ENCODE measurements at places on chromosomes 5 and 9.

- DNase-seq = peak; percentile 29
Measured at GRCh38 chr5:83471405-83472212, at the start of gene VCAN. TSS of gene VCAN (plus strand) at chr5:83471744. CDS start at chr5:83483519, 11,775 bp downstream.

- DNase-seq = no peak
Measured at GRCh38 chr5:156684216-156684615, 165.9 kb upstream of the PPP1R2B start.

DNA sequence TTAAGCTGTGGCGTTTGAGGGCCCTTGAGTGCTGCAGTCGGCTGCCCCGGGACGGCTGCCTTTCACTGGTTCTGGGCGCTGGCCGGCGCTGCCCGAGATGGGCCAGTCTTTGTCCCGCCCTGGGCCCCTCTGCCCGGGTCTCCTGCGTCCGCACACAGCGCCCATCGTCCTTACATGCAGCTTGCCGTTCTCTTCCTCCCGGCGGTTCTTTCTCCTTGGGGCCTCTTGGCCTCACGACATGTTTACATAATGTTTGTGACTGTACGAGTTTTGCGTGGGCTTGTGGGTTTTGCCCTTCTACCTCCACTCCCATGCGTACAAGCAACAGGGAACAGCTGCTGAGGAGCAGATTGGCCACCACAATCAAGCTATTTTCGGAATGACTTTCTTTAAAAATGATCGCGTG lies 618 bp downstream of the TNPO1 start:
- peak; percentile 54 for DNase-seq

GRCh38 chr5:59807806-59808205 lies 85.7 kb downstream of the PDE4D start:
- DNase-seq = no peak

DNA sequence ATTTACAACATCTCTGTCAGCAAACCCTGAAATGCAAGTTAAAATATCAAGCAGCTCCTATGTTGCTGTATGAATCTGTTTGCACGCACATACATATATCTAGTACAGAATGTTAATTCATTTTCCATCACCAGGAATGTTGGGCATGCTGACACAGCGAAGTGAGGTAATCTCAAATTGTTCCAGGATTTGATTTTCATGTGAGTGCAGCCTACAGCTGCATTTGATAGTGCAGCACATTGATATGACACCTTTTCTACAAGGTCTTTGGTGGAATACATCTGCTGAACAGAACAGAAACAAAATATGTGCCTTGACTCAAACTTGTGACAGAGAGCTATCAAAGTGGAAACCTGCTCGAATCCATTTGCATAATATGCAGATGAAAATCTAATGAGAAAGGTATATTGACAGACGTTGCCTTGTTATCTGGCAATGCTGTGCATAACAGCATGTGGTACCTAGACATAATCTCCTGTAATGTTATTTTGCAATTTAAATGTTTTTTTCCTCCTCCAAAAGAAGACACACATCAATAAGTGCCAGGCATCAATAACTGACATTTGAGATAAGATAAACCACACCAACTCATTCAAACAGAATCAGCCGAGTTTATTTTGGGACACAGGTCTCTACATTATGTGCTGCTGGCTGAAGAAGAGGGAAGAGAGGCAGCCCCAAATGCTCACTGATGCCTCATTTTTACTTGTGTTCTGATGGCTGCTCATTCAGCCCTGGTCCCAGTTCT lies 512.2 kb downstream of the ZNF608 start:
- DNase-seq = no peak

DNA sequence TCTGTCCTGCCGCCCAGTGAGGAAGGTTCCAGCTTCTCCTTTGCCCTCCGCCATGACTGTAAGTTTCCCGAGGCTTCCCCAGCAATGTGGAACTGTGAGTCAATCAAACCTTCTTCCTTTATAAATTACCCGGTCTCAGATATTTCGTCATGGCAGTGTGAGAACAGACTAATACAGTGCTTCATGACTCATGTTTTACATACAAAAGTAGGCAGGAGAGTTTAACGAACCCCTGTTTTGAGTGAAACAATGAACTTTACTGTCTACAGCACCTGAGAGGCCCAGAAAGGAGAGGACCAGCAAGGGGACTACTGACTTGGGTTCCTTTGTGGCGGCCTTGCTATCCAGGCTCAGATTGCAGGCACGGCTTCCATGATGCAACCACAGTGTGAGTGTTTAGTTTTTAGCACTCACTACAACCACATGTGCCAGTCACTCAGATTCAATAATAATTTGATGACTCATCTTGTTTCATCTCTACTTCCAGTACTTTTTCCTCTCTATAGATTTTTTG lies 139.1 kb upstream of the CLINT1 start:
- no peak for DNase-seq

- no peak for DNase-seq
Measured at GRCh38 chr9:135253305-135254004, 166.0 kb downstream of the OLFM1 start.

DNA sequence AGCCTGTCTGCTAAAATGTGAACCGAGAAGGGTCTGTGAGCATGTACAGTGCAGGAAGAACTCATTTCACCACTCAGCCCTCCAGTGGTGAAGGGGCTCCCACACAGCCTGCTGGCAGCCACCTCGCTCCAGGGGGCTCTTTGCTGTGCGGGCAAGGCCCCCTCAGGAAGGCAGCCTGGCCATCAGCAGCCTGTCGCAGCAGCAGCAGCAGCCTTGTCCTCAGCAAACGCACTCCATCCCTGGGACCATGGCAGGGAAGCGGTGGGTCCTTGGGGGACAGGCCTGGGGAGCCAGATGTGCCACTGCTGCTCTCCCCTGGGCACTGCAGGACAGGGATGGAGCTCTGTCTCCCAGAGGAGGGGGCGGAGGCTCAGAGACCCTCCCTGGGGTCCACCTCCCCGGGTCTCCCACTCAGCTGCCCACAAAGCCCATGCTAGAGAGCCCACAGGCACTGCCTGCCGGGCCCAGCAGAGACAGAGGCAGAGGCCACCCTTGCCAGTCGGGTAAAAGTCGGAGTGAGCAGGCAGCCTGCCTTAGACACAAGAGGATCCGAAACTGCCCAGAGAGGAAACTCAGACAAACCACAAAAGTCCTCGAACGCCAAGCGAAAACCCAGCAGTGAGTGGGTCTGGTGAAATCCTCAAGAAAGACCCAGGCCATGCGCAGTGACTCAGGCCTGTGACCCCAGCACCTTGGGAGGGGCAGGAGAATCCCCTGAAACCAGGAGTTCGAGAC lies 8.0 kb downstream of the BRD3 start:
- peak; percentile 28 for DNase-seq

GRCh38 chr9:14198841-14199455 lies 115.0 kb downstream of the NFIB start:
- DNase-seq = peak; percentile 58

DNA sequence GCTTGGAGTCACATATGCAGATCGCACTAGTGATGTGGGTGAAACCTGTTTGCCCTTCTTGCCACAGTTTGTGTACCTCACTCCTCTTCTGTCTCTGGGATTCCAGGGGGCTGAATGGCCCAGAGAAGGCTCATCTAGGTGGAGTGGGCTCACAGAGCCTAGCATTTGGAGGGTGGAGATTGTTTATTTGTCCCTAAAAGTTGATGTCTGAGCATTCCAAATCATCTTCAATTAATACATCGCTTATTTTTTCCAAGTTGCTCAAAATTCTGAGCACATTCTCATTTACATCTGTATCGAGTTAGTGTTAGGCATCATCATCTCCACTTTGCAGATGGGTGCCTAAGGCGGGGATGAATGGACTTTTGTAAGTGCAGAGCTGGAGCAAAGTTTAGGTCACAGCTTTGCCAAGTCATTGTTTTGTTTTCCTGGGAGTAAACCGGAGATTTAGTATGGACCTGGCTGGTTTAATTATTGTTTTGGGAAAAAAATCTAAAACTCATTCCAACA lies 2.0 kb downstream of the ABL1 start:
- DNase-seq = peak; percentile 61

GRCh38 chr5:147349241-147349640 lies 114.4 kb downstream of the STK32A start:
- DNase-seq = no peak

DNA sequence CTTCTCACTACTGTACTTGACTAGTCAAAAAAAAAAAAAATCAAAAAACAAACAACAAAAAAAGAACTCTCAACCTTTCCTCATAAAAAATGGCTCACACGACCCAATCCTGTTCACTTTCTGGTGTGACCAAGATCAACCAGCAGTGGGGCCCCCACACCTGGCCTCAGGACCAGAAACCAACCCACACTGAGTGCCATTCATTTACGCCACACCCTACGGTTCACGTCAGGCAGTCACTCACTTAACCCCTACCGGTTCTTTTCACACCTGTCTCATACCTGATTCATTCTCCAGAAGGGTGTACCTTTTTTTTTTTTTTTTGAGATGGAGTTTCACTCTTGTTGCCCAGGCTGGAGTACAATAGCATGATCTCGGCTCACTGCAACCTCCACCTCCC lies 5.7 kb downstream of the SUSD1 start:
- no peak for DNase-seq

- DNase-seq = no peak
Measured at GRCh38 chr5:166302166-166302565, 1989.3 kb upstream of the WWC1 start.

DNA sequence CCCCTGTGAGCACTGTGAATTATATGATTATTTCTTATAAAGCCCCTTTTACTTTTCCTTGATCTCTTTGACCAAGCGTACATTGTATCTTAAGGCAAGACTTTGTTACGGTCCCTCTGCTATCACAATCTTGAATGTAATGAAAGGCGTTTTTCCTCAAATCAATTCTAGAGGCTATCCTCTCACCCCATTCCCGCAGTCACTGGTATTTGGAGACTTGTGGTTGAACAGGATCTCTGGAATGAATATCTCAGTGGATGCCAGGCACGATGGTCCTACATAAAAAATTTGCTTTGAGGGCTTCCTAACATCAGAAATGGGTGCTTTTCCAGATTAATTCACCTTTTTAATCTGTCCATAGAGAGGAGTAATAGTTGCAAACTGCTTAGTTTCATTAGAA lies 151.4 kb upstream of the PAPPA start:
- DNase-seq = no peak

GRCh38 chr5:82165740-82166530 lies 112.2 kb downstream of the RPS23 start:
- DNase-seq = peak; percentile 79

DNA sequence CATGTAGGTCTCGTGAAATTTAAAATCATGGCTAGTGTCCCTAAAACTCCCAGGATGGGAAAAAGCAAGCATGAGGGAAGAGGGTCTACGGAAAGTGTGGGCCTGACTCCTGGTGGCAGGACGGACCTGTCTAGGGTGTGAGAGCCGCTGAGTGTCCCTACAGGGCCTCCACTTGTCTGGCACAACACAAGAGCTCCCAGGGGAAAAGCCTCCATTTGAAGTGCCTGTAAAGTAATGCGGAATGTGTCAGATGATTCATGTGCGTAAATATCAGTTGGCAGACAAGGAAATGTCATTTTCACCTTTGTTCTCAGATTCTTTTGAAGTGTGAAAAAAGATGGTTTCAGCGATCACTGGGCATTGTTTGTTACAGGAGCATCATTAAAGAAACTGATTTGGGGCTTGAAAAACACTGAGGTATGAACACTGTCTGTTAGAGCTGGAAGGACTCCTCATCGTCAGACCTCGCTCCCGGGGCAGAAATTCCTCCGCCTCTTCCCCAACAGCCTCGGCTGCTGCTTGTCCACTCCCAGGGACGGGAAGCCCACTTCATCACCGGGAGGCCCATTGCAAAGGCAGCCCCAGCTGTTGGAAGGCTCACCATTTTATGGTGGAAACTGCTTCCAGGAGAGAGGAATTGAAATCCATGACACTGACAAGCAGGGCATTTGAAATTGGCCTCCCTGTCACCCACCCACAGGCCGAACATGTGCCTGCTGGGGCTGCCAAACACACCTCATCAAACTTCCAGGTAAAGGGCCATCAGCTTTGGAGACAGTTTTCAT lies 240.8 kb downstream of the FSTL4 start:
- DNase-seq = no peak

GRCh38 chr5:132037353-132037752 lies 23.1 kb upstream of the IL3 start:
- no peak for DNase-seq

- no peak for DNase-seq
Measured at GRCh38 chr9:727767-728166, 113.7 kb upstream of the DMRT1 start.

DNA sequence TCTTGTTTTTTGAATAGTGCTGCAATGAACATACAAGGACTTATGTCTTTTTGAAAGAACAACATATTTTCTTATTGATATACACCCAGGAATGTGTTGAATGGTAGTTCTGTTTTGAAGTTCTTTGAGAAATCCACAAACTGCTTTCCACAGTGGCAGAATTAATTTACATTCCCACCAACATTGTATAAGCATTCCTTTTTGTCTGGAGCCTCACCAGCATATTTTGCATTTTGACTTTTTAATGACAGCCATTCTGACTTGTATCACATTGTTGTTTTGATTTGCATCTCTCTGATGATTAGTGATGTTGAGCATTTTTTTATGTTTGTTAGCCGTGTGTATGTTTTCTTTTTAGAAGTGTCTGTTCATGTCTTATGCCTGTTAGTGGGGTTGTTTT lies 524.9 kb downstream of the SEMA5A start:
- DNase-seq = no peak

DNA sequence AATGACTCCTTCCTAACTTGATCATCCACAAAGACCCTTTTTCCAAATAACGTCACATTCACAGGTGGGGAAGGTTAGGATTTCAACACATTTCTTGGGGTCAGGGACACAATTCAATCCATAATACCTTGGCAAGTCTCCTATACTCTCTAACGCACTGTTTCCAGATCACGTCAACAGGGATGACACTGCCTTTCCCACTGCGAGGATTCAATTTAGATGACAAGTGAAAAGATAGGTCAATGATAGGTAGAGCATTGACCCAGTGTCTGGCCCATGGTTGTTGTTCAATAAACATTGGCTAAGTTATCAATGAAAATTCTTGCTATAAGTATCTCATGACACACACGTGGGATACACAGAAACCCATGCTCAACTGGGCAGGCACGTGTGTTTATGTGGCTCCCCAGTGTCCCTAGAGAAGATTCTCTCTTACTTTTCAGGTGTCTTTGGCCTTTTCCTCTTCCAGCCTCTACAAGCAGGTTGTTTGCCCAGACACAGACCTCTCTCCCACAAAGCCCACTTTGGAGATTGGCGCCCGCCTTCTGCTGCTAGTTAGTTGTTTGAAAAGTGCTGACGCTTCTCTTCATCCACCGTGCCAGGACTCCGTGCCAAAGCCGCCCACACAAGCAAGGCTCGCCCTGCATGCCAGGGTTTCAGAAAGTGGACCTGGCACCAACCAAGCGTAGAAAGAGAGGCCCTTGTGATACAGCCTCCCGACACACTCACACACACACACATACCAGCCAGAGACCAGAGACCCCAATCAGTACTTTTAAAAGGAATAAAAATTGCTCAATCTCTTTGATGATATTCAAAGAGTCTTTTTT lies 594.5 kb downstream of the BNC2 start:
- DNase-seq = peak; percentile 72
